ENCODE measurements at places on chromosomes 2 and 18.

GRCh38 chr2:19796035-19796695, 105.6 kb downstream of the TTC32 start:
- no peak for DNase-seq

GRCh38 chr2:71243634-71244301, 16.9 kb upstream of the PAIP2B start:
- no peak for DNase-seq

DNA sequence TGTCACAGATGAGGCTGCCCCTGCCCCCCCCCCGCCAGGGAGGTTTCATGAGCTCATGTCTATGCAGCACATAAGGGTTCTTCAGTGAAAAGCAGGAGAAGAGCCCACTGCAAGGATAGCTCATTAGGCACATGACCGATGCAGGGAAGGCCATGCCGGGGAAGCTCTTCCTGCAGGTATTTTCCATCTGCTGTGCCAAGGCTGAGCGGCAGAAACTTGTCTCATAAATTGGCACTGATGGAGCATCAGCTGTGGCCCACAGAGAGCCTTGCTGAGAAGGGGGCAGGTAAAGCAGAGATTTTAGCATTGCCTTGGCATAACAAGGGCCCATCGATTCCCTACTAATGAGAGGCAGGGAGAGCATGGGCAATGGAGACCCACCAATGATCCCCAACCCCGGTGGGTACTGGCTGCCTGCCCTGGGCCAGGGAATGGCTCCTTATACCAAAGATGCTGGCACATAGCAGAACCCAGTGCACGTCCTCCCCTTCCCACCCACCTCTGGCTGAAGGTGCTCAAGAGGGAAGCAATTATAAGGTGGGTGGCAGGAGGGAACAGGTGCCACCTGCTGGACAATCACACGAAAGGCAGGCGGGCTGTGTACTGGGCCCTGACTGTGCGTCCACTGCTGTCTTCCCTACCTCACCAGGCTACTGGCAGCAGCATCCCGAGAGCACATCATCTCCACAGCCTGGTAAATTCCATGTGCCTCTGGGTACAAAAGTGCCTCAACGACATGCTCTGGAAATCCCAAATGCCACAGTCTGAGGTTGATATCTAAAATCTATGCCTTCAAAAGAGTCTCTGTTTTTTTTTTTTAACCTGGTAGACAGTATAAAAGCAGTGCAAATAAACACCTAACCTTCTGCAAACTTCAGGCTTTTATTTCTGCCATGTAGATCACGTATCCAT, 41.4 kb downstream of the STEAP3 start:
- DNase-seq = no peak

DNA sequence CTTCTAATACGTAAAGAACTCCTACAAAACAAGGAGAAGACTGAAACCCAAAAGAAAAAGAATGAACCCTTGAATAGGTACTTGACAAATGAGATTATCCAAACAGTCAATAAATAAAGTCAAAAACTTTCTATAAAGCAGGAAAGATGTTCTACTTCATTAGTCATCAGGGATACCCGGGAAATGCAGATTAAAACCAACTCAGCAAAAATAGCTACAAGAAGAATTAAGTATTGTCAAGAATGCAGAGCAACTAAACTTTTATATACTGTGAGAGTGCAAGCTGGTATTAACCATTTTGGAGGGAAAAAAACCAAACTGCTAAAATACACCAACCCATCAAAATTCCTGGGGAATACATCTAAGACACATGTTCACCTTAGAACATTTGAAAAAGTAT, 10.4 kb downstream of the TXNL1 start:
- no peak for DNase-seq

DNA sequence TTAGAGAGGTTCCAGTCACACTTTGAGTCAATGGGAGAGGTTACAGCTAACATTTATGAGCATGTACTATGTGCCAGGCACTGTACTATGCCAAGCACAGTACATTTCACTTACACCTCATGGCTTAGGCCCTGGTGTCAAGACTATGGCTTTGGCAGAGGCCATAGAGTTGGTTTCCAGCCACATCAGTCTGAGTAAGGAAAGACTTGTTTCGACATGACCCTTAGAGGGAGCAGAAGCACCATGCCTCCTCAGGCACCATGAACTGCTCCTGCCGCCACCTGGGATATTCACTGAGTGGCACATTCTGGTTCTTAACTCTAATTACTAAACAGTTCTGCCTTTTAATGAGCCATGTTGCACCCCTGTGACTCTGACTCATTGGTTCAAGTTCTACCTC, 12.7 kb downstream of the DGUOK start:
- DNase-seq = no peak

DNA sequence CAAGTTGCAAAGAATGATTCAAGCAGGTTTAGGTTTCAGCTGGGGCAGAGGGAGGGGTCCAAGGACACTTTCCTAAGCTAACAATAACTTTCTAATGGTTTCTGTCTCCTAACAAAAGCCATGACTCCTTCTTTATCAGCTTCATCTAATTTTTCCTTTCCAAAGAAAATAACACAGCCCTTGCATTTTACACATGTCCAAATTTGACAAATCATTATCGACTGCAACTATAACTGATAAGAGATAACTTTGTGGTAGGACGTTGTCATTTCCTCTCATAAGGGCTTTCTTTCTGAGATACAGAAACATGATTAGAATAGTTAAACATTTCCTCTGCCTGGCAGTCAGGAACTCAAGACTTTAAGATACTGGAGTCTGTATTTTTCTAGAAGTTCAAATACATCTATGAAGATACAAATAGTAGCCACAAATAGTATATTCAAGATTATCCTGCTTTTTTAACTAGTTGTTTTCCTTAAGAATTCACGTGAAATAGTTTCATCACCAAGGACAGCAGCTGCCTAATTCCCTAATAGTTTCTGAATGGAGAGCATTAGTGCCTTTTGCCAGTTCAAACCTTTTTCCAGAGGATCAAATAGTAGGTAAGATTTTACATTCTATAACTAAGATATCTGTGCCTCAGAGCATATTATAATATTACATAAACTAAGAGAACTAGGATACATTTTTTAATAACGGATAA, 263.2 kb downstream of the EXOC6B start:
- no peak for DNase-seq

GRCh38 chr2:70463997-70464396, 89.6 kb downstream of the TGFA start:
- no peak for DNase-seq

GRCh38 chr18:48761582-48761981, 189.2 kb downstream of the SMAD7 start:
- no peak for DNase-seq

GRCh38 chr18:47644896-47645295, 285.6 kb downstream of the SMAD2 start:
- DNase-seq = no peak

DNA sequence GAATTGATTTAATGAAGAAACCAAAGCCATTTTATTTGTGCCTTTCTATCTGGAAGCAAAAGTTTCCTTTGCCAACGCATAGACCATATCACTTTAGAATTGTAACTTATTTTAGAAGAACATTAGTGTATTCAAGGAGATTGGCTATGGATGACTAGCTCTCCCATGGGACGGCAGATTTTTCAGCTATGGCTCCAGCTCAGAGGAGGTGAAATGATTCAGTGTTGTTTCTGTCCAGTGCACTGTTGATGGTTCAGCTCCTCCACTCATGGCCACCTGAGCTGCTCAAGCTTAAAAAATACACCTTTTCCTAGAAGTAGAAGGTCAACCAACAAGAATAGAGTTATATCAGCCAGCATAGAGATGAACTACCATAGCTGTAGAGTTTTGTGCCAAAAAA, 1597.5 kb upstream of the PIK3C3 start:
- DNase-seq = no peak

DNA sequence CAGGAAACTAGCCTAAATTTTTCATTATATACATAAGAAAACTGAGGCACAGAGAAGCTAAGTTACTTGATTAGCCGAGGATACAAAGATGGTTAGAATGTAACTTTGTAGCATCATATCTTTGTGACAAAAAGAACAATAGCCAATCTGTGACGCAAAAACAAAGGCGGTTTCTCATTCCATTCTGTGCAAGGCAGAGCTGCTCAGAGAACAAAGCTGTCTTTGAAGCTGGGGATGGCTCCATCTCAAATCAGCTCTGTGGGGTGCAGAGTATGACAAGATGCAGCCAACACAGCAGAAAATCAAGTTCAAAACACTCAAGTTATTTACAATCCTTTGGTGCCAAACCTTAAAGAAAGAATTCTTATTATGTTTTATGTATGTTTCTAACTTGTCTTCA, 81.9 kb upstream of the VWC2L start:
- no peak for DNase-seq

DNA sequence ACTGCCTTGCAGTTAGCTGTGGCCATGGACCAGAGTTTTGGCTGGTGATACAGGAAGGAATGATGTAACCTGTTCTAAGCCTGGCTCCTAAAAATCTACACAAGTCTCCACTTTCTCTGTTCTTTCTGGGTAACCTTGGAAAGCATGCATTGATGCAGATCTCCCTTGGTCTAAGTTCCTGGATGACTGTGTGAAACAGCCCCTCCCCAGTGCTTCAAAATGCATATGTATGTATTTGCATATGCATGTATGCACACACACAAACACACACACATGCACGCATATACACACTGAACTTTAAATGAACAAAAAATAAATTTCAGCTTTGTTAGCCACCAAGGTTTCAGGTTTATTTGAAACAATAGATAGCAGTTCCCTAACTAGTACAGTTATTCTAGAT, 296.1 kb downstream of the OSR1 start:
- no peak for DNase-seq

DNA sequence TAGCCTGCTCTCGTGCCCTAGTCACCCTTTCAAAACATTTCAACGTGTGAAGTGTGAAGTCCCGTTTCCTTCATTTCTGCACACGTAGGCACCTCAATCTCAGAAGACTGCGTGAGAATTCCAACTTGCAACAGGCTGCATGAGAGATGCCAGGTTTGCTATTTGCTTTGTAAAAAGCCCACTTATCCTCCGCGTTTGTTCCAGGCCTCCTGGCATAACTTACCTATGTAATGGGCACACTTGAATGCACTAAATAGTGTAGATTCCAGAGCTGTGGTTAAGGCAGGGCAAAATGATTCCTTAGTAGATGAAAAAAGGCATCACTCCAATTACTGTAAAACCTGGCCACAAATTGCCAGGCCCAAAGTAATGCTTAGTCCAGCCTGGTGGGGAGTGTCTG, 179.6 kb downstream of the INO80D start:
- DNase-seq = no peak

GRCh38 chr2:176679061-176679669, 409.9 kb downstream of the MTX2 start:
- no peak for DNase-seq

GRCh38 chr2:30255466-30256408, 24.4 kb downstream of the LBH start:
- DNase-seq = no peak

GRCh38 chr18:3457261-3457724, 7.3 kb downstream of the TGIF1 start:
- no peak for DNase-seq

DNA sequence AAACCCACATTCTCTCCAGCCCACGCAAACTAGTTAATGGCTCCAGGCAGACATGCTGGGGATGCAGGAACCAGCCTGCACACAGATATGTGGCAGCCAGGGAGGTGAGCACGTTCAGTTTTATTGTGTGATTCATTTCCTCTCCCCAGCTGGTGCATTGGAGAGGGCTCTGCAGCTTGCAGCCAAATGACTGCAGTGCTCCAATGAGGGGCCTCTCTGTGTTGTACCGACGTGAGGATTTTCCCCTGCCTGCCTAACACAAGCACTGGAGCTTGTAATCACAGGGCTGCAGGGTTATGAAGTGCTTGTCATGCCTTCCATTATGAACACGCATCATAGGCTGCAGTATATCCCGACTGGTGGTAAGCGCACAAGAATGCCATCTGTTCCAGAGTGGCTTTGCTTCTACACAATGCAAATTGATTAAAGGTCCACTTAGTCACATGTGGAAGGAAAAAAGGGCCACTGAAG, 92.3 kb upstream of the THUMPD2 start:
- DNase-seq = no peak

DNA sequence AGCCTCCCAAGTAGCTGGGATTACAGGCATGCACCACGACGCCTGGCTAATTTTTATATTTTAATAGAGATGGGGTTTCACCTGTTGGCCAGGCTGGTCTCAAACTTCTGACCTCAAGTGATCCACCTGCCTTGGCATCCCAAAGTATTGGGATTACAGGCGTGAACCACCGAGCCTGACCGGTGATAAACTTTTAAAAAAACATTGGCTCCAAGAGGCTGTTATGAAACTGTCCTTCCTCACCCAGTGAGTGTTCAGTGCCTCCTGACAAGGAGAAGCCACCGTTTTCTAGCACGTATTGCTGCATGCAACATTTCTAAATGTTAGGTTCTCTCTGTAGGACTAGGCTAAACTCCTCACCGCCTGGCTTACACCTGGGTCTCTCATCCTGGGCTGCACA, 63.3 kb downstream of the EDAR start:
- no peak for DNase-seq

- no peak for DNase-seq
Measured at GRCh38 chr18:64799376-64799775, 650.5 kb upstream of the LINC00305 start.

- no peak for DNase-seq
Measured at GRCh38 chr2:100106460-100106859, 35.9 kb downstream of the AFF3 start.

DNA sequence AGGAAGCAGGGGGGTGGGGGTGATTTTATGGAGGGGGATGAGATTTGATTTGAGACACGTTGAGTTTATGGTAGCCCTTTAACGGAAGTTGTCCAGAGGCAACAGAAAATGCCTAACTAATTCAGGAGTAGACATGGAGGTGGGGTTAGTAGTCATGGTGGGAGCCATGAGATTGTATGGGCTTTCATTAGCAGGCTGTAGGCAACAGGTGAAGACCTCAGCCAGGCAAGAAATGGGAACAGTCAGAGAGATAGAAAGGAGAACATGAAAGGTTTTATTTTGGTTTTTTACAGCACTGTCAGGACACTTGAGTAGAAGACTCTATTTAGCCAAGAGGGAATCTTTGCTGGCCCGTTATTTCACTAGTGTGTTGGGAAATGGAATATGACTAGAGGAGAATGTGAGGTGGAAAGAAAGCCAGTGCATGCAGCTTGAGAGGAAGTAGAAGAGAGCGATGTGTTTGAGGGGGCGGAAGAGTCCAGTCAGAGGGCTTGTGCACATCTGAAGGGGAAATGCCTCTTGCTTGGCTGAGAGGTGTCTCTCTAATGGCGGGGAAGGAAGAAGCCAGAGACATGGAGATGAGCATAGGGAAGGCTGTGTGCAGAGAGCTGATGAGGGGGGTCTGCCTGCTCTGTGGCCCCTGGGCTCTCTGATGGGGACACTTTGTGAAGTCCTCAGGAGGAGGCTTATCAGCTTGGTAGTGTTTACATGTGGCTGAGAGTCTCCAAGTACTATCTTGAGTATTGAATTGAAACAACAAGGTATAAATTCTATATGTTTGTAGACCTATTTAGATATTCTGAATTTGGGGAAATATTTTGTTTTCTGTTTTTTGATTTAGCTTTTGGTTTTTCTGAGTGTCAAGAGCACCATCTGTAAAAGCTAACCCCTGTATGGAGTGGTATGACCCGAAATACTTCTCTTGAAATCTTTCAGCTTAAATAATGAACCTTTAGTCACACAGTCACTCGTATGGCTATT, 66.9 kb upstream of the ITM2C start:
- DNase-seq = no peak
